ENCODE measurements at places on chromosomes 3 and 15.

DNA sequence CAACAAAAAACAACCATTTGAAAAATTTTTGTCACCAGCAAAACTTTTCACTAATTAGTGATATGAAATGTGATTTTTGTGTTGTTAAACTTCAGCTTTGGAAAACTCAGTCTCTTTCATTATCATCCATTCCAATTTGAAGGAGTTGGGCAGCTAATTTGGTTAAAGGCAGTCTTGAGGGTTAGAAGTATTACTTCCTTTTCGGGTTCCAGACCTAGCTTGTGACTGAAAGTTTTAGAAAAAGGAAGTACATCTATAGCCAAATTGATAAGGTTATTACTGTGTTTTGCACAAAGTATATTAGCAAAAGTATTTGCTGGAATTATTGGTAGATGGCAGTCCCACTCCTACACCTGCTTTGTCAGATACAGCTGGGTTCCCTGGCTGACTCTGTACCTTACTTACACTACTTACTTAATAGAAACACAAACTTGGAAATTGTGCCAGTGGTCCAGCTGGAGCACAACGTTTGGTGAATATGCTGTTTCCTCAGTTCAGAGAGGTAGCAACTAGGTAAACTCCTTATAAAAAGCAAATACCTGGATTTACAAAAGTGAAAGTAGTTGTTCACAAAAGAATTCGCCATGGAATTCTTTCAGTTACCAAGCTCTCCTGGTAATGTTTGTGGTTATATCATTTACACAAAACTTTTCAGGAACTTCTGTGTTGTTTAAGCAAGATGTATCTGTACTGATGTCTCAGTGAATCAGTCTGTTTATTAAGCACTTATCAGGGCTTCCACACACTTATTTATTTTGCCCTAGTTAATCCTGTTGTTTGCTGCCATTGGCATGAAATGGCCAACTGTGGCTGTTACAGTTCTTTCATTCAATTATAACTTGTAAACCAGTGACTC is 31.6 kb downstream of the TIPARP start:
- DNase-seq = no peak

DNA sequence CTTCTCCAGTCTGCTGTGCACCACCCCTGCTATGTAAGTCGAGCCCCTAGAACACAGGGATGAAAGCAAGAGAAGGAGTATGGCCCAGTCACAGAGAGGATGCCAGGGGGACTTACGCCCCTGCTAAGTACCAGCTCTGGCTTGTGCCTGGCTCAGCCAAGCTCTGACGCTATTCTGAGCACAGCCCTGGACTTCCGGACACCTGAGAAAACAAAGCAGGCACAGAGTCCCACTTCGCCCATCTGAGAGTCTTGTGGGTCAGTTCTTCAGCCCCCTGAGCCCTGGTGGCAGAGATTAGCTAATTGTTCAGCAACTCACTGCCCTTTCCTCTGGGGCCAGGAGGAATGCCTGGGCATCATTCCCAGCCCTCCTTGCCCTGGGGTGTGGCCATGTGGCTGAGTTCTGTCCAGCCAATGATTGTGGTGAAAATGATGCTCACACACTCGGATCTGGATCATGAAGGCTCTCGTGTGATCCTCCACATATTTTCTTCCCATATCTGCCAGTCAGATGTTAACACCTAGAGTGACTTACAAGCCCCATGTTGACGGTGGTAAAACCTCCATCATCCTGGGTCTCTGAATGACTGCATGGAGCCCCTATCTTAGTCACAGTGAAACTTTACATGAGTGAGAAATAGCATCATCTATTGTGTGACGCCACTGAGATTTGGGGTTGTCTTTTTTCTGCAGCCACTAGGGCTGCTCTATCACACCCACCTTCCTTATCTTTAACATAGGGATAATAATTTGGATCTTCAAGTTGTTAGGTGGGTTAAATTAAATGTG is 105.7 kb downstream of the TPRA1 start:
- DNase-seq = no peak

GRCh38 chr3:43892526-43892925 is 201.8 kb downstream of the ABHD5 start:
- no peak for DNase-seq

DNA sequence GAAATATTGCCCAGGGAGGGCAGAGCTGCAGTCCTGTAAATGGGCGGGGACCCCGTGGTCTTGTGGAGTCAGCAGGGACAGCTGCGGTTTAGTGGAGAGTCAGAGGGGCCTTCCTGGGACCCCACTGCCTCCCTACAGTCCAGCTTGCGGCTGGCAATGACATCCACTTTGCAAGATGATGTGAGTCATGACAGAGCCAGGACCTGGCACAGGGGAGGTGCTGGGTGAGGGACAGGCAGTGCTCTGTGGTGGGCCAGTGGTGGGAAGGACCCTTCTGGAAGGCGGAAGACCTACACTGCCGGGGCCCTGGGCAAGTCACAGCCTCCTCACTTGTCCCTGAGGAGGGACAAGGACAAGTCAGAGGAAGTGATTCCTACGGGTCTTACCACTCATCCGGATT is 17.8 kb downstream of the APBA2 start:
- DNase-seq = no peak

- no peak for DNase-seq
Observed at GRCh38 chr15:97867870-97868269, 92.6 kb upstream of the ARRDC4 start.

- DNase-seq = no peak
Observed at GRCh38 chr3:36060950-36061349, 319.4 kb upstream of the STAC start.

DNA sequence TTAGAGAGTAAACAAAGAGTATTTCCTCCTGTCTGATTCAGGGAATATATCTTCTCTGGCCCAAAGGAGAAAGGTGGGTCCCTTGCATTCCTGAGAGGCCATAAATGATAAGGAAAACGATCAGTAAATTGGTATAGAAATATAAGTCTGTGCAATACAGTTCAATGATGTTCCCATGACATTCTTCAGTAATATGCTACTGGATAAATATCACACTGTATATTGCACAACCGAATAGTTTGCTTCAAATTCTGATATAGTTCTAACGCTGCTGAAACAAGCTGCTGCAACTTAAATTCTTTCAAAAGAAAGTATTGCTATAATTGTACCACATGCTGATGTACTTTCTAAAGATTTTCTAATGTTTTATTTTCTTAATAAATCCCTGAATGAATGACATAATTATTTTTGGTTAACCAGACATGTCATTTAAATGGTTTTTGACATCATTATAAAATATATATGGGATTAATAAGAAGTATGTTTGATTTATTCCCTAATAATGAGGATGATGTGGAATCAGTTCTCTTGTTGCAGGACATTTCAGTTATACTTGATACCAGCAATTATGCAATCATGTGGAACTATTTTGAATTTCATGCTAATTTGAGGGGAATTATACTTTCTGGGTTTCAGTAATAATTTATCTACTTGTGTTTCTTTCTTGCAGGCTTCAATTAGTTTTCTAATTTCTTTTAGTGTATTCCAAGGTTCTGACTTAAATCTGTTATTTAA is 44.9 kb downstream of the FGF7 start:
- DNase-seq = no peak

- DNase-seq = no peak
Observed at GRCh38 chr3:23762759-23763477, 42.8 kb upstream of the UBE2E1 start.

DNA sequence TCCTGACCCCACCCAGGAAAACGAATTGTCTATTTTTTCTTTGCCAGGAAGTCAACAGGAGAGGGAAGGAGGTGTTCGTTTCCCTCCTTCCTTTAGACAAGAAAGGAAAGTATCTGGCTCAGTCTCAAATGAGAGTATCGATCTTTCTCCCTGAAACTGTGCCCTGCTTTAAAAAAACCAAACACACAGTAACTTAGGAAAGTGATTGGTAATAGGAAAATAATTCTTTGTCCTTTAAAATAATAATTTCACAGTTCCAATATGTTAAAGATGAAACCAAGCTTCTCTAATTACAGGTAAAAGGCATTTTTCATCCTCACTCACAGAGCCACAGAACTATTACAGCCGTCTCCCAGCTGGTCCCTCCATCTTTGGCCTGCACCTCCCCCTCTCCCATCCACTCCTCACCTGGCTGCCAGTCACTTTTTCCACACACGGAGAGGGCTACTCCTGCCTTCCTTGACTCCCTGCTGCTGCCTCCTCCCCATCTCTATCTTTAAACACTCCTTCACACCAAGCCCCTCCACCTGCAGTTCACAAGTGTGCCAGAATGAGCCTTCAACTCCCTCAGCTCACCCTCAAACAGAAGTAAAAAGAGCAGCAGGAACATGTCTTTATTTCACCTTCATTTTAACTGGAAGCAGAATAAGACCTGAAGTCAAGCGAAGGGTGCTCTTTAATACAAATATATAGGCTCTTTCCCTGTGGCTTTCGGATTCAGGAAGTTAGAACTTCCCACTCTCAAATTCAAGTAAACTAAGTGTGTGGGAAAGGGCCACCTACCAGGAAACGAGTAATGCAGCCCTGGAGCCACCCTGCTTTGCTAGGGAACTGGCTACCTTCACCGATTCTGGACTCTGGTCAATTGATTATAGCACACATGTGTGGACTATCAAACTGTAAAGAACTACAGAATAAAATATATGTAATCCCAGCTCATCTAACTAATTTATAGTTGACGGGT is 116.4 kb downstream of the SENP2 start:
- no peak for DNase-seq

DNA sequence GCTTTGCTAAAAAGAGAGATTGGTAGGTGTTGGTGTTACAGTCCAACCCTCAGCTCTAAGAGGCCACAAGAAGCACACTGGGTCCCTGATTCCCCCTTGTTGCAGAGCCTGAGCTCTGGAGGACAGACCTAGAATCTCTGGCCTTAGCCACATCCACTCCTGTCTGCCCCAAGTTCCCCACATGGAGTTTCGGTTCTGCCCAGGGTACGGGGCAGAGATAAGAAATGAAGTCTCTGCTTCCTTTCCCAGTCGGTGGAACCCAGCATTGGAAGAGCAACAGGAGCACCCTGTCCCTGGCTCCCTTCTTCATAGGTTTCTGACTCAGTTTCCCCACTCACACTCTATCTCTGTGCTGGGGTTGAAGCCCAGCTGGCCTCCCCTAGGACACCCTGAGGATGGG is 13.2 kb downstream of the PRR23E start:
- no peak for DNase-seq

- no peak for DNase-seq
Observed at GRCh38 chr15:35888815-35889214, 342.9 kb upstream of the DPH6 start.

GRCh38 chr3:126477061-126477380 is 1.3 kb upstream of the ZXDC start:
- no peak for DNase-seq

GRCh38 chr3:144189044-144189443 is 217.4 kb downstream of the DIPK2A start:
- no peak for DNase-seq

DNA sequence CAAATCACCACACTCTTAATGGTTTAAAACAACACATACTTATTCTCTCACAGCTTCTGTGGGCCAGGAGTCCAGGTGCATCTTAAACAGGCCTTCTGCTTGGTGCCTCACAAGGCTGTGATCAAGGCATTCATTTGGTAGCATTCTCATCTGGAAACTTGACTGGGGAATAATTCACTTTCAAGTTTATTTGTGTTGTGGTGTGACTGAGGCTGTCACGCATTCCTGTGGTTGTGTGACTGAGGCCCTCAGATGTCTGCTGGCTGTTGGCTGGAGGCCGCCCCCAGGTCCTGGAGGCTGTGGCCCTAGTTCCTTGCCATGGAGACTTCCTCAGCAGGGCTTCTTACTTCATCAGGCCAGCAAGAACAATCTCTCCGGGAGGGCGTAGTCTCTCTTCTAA is 16.9 kb upstream of the FAM3D start:
- peak; percentile 8 for DNase-seq

DNA sequence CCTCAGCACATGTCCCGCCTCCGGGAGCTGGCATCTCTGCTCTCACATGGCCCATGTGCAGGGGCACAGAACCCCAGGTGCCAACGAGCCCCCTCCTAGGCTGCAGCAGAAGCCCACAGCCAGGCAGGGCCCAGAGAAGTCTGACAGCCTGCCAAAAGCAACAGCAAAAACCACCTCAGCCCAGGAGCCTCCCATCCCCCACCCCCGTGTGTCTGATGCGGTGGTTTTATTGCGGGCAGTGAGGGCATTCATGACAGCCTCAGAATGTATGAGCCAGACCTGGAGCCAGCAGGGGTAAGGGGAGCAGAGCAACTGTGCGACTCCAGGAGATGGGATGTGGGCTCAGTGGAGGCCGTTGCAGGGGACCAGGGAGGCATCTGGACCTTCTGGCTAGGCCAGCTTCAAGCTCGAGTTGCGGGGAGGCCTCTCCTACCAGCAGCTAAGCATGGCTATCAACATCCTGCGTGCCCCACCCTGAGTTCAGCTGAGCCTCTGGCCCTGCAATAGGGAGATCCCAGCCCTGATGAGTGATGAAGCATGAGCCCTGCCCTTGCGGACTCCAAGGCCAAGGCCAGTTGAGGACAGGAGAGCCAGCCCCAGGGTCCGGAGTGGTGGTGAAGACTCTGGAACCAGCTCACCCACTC is 52.5 kb downstream of the CYP11A1 start:
- peak; percentile 67 for DNase-seq

- no peak for DNase-seq
Observed at GRCh38 chr15:95946241-95946640, 384.3 kb upstream of the NR2F2 start.

DNA sequence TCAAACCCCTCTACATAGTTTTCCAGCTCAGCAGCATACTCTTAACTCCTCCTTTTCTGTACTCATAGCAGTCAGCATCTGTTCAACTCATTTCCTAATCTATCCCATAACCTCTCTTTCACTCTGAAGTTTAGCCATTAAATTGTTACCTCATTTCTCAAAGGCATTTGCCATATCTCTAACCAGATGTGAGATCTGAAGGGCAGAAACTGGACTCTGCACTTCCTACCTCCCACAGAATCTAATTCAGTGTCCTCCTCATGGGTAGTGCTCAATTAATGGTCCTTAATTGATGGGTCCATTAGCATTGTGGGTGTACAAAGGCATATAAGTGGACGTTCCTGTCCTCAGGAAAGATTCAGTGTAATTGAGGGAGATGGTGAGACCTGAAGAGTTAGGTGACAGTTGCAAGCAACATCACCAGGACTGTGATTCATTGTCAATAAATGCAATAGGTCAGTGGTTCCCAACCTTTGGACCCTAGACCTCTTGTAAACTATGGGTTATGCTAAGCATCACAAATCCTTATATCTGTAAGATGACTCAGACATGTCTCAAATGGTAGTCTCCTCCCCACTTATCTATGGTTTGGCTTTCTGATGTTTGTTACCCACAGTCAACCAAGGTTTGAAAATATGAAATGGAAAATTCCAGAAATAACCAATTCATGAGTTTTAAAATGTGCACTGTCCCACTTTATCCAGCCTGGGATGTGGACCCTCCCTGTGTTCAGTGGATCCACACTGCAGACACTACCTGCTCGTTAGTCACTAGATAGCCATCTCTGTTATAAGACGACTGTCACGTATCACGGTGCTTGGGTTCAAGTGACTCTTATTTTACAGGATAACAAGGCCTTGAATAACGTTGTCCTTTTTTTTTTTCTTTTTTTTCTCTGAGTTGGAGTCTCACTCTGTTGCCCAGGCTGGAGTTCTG is 25.0 kb upstream of the UACA start:
- DNase-seq = no peak

Data from activated naive CD8-positive, alpha-beta T cell treated with anti-CD3 and anti-CD28 coated beads, Interleukin-2, amount 50 U/mL, for 24 hours (primary cell).